ENCODE measurements at places on chromosomes 5 and 9. TPM values are rescaled to one million over a fixed set of nuclear protein-coding genes. Genes with fewer than 3 reads are reported as not detected.

Gene LRRC26
- total RNA-seq = not detected

Gene IL17B
- not detected for total RNA-seq

Gene ANKRD31
- 0.26 TPM for total RNA-seq

Gene ANKRD20A1
- total RNA-seq = under 0.01 TPM

Gene PCDHA1
- under 0.01 TPM for total RNA-seq

Gene SHC3
- 7.7 TPM for total RNA-seq

Gene PCDHA5
- total RNA-seq = not detected

Gene GARNL3
- 6.4 TPM for total RNA-seq

Gene SOHLH1
- not detected for total RNA-seq

Gene PCDHGB6
- 4.3 TPM for total RNA-seq

Gene WNT8A
- not detected for total RNA-seq

Gene RORB
- total RNA-seq = 2.1 TPM

Gene SPATA9
- total RNA-seq = 0.51 TPM

Gene SPATA31C1
- total RNA-seq = not detected

Gene BAG1
- total RNA-seq = 19.8 TPM

Gene ADAMTSL1
- 27.9 TPM for total RNA-seq

Gene ASPN
- total RNA-seq = 10.4 TPM

Gene ENTREP1
- total RNA-seq = under 0.01 TPM

Gene SEC61B
- 58.8 TPM for total RNA-seq

Gene DMGDH
- total RNA-seq = 7.7 TPM

Gene MLANA
- total RNA-seq = not detected

Gene EQTN
- not detected for total RNA-seq
